ENCODE measurements at places on chromosomes 3 and 15.

GRCh38 chr3:46205286-46205960 is 2.7 kb downstream of the CCR1 start:
- DNase-seq: no peak

DNA sequence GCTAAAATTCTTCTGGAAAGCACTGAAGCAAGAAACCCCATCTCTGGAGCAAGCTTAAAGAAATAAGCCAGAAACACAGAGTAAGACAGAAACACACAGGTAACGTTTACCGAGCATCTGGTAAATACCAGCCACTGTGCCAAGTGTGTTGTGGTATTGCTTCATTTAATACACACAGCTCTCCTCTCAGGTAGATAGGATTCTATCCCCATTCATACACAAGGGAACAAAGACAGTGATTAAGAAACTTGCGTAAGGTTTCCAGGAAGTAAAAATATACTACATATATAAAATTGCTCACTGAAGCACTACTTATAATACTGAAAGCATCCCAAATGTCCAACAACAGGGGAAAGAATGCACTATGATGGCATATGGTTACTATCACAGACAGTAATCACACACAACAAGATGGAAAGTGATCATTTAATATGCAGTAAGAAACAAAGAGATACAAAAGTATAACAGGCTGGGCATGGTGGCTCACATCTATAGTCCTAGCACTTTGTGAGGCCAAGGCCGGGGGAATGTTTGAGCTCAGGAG is 27.5 kb downstream of the TAMM41 start:
- no peak for DNase-seq

- no peak for DNase-seq
Observed at GRCh38 chr3:126207166-126207565, 26.8 kb upstream of the ALDH1L1 start.

DNA sequence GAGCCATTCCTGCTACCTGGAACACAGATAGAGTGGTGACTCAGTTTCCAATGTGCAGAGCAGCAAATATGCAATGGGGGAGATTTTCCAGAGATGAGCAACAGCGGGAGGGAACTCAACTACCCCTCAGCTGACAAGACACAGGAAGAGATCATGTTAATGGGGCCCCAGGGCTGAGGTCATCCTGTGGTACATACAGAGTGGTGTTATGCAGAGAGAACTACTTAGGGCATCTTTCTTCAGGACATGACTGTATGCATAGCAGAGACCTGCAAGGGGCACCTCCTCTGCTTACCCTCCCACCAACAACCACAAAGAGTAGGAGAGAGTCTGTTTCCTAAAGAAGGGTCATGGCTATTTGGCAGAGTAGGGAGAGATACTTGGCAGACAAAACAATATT is 6.8 kb upstream of the TBC1D5 start:
- DNase-seq: peak; percentile 9
